ENCODE measurements at places on chromosomes 1 and 21.

DNA sequence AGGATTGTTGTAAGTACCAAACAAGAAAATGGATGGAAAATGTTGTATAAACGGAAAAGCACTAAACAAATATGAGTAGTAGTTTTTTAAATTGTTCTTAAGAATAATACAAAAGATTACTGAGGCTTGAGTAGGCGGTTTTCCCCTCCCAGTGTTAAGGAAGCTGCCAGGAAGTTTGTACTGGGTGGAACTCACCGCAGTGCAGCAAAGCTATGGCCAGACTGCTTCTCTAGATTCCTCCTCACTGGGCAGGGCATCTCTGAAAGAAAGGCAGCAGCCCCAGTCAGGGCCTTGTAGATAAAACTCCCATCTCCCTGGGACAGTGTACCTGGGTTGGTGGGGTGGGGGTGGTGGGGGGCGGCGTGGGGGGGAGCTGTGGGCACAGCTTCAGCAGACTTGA is 58.7 kb downstream of the XCL2 start:
- peak; percentile 34 for DNase-seq

DNA sequence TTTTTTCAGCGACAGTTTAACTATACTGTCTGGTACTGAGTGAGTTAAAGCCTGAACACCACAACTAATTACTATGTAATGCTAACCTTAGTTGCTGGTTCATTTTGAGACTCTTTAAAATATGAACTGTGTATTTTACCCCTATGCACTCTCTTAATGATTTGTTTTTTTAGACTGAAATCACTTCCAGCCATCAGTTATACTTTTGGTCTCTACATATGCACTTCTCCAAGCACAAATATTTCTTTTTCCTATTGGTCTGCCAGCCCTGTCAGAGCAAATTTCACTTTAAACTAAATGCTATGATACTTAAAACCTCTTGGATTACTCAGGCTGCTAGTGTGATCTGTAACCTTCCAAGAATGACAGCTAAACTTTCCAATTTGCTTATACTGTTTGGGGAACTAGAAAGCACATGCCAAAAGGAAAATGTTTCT is 38.1 kb upstream of the SCYL3 start:
- no peak for DNase-seq

DNA sequence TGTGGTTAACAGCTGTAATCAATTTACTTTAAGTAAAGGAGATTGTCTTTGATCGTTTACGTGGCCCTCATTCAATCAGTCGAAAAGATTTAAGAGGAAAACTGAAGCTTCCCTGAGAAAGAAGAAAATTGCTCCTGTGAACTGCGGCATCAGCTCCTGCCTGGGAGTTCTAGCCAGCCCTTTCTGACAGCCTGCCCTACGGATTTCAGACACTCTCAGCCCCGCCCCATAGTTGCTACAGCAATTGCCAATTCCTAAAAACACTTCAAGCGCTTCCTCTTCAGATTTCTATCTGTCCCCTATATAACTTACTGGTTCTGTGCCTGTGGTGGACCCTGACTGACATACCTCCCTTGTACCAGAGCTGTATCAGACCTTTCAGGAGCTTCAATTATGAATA is 277.6 kb downstream of the DSCAM start:
- DNase-seq = no peak

- no peak for DNase-seq
Observed at GRCh38 chr1:53573931-53574330, 114.7 kb downstream of the DMRTB1 start.

DNA sequence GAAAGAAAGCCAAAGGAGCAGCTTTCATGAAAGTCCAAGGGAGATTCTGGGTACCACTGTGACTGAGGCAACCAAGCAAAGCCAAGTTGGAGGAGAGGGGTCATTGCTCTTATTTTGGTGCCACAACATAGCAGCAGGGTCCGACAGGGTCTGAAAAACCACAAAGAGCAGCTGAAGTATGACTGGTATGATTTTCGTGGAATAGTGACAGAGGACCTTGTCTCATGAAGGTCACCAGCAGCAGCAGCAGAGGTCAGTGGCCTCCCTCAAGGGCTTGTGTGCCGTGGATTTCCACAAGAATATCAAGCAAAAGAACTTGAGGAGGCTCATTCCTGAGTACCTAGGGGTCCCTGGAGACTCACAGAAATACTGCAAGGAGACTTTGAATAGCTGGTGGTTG is 160.9 kb upstream of the SYT6 start:
- DNase-seq = no peak

DNA sequence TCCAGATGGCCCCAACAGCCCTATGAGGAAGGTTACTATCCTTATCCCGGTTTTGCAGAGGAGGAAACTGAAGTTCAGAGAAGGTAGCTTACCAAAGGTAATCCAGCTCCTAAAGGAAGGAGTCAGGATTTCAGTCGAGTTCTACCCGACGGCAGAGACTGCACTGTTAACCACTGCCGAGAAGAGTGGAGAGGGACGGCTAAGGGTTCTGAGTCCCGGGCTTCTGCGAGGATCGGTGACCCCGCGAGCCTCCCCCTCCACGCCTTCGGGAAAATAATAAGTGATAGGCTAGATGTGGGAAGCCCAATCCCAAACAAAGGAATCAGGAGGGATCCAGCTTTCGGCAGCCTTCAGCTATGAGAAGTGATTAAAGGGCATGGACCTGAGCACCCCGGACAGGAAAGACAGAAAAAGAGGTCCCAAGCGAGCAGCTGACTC is 587 bp downstream of the TMEM53 start:
- DNase-seq = no peak

DNA sequence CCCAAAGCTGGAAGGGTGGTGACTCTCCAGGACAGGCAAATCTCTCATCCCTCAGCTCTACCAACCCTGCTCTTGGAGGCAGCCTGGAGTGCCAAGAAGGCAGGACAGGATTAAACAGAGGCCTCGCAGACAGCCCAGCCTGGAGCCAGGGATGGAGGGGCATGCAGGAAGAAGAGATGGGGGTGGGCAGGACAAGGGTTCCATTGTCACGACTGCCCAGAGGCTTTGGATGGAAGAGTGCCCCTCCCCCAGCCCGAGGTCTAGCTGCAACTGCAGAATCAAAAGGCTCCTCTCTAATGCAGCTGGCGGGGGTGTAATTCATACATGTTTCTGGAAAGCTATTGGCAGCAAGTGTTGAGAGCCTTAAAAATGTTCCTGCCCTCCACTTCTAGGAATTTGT is 8.8 kb downstream of the RAB7B start:
- no peak for DNase-seq

DNA sequence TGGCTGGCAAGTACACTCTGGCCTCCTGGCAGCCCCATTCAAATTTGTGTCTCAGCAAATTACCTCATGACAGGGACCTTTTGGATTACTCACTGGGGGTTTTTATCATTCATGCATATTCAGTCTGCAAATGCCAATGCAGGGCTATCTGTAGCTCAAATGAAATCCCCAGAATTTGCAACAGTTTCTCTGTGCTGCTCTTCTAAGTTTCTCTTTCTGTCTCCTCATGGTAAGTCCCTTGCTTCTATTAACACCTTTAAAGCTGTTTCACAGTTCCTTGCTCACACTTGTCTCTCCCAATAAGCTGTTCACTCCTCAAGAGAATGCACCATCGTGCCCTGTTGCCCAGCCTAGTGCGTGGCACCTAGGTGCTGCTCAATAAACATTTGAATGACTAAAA is 3.3 kb upstream of the FAM78B start:
- no peak for DNase-seq

GRCh38 chr21:15768045-15768601 is 38.3 kb downstream of the USP25 start:
- DNase-seq = no peak

DNA sequence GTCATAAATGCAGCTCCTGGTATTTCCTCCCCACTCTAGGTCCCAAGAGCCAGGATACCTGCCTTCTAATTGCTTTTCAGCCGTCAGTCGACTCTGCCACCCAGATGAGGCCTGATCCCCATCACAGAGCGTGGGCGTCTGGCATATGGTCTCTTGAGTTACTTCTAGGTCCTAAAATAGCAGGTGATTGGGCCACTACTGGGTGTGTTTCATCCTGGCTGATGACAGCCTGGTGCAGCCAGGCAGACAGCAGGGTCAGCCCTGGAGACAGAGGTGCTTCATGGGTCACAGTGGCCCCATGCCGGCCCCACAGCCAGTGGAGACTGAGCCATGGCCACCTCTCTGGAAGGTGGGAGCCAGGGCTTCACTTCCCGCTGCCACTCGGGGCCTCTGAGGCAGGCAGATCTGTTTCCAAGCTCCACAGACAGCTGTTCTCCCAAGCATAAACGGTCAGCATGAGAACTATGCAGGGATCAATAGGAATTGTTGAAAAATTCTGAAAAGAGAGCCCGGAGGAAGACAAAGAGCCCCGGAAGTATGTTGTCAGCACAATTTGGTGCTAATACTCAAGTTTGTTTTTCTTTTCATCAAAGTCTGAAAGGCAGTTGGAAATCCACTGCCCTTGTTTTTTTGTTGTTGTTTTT is 83.0 kb downstream of the MAN1C1 start:
- DNase-seq = no peak
